Neural crest cell (in vitro differentiated cells): ENCODE measurements at places on chromosomes 6 and 20. TPM values are rescaled to one million over a fixed set of nuclear protein-coding genes. Genes with fewer than 3 reads are reported as not detected.

- no peak overlapping the region for H3K27ac ChIP-seq
- DNase-seq: no peak
- no peaks in the 10 kb centered on the region for H3K27me3 ChIP-seq
- H3K4me1 ChIP-seq: peaks cover 21% of the 10 kb centered on the region
- peaks cover 39% of the 10 kb centered on the region for H3K36me3 ChIP-seq
- H3K4me3 ChIP-seq: no peak overlapping the region
These were observed 10.6 kb downstream of the RPS10 start for GRCh38 chr6:34414999-34415858.

DNA sequence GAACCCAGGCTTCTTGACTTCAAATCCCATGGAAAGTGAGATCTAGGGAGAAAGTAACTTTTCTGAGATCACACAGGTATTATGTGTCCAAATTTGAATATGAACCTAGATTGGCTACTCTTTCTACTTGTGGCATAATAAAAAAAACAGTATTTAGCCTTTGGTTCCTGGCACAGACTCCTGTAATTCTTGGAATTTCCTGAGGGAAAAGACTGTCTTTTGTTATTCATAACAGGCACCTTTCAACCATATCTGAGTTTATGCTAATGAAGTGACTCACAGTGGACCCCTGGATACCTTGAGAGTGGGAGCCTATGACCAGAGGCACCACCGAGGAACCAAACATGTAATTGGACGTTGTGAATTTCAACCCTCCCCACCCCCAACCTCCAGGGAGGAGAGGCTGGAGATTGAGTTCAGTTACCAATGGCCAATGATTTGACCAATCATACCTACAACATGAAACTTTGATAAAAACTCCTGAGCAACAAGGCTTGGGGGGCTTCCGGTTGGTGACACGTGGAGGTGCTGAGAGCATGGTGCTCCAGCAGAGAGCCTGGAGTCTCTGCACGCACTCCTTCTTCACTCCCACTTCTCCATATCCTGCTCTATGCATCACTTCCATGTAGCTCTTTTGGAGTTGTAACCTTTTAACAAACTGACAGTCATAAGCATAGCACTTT is 48.8 kb downstream of the LAMA4 start:
- H3K4me3 ChIP-seq: no peak overlapping the region
- no peak for DNase-seq
- H3K4me1 ChIP-seq: peaks cover 57% of the 10 kb centered on the region
- no peak overlapping the region for H3K27ac ChIP-seq

- H3K36me3 ChIP-seq: no peaks in the 10 kb centered on the region
- no peak within 1 kb of the TSS for H3K27ac ChIP-seq
- H3K4me3 ChIP-seq: peak within 1 kb of the TSS; percentile 90
- peaks cover 3% of the 10 kb centered on the region for H3K27me3 ChIP-seq
- peaks cover 18% of the 10 kb centered on the region for H3K4me1 ChIP-seq
- DNase-seq: peak; percentile 67
These were observed at the start of gene PRSS35 for GRCh38 chr6:83511901-83512681. Gene PRSS35 (plus strand): TSS chr6:83512534. CDS start chr6:83523442, 10,908 bp downstream.

- no peaks in the 10 kb centered on the region for H3K36me3 ChIP-seq
- no peaks in the 10 kb centered on the region for H3K4me1 ChIP-seq
- peaks cover 7% of the 10 kb centered on the region for H3K27me3 ChIP-seq
- no peak for DNase-seq
- no peak overlapping the region for H3K27ac ChIP-seq
These were observed 76.0 kb downstream of the CD83 start for GRCh38 chr6:14193524-14193923.

- H3K27ac ChIP-seq: no peak overlapping the region
- peak overlapping the region; percentile 11 for H3K4me3 ChIP-seq
- no peaks in the 10 kb centered on the region for H3K27me3 ChIP-seq
- no peak for DNase-seq
- no peaks in the 10 kb centered on the region for H3K36me3 ChIP-seq
These were observed 108.6 kb upstream of the CITED2 start for GRCh38 chr6:139483079-139483478.

GRCh38 chr6:42696526-42697267 is 25.7 kb downstream of the PRPH2 start:
- H3K36me3 ChIP-seq: no peaks in the 10 kb centered on the region
- H3K4me1 ChIP-seq: no peaks in the 10 kb centered on the region
- H3K4me3 ChIP-seq: no peak overlapping the region
- no peaks in the 10 kb centered on the region for H3K27me3 ChIP-seq
- no peak overlapping the region for H3K27ac ChIP-seq

DNA sequence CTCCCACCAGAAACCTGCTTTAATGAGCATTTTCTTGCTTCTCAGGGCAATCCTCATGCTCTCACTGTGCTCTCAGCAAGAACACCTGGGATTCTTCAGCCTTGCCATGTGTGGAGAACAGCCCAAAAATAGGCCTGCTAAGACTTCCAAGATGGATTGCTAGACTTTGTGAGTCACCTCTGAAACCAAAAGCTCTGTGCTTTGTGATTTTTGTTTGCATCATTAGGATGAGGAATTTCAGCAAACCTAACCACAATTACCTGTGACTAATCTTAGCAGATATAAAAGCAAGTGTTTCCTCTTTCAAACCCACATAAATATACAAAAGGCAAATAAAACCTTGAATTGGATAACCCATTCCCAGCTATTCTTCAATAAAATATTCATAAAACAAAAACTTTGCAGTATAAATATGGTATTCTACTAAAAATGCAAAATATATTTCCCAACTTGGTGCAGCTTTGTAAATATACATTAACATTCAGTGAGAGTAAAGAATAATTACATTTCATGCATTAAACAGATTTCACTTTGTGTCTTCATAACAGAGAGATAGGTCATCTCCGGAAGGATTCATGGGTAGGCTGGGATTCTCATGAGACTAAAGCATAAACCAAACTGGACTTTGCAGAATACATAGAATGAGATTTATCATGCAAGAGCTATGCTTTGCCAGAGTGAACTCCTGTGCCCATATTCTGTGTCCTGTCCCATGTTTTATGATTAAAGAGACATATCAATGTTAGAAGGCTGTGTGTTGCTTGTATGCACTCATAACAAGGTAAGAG is 33.5 kb downstream of the TPBG start:
- no peaks in the 10 kb centered on the region for H3K27me3 ChIP-seq
- DNase-seq: no peak
- no peak overlapping the region for H3K27ac ChIP-seq
- no peaks in the 10 kb centered on the region for H3K4me1 ChIP-seq
- H3K36me3 ChIP-seq: no peaks in the 10 kb centered on the region

EPHA7 gene
- 33.7 and 35.8 TPM in 2 replicates for total RNA-seq

LAMA5 gene
- 35.0 and 38.8 TPM in 2 replicates for total RNA-seq

ZBTB12 gene
- total RNA-seq: 60.8 and 61.1 TPM in 2 replicates
